Caki2 (cell line): ENCODE measurements at places on chromosomes 2 and 18. TPM values are rescaled to one million over a fixed set of nuclear protein-coding genes. Genes with fewer than 3 reads are reported as not detected.

The LINC00305 gene
- not detected in 2 replicates for total RNA-seq

The FAM98A gene
- 4.0 and 6.5 TPM in 2 replicates for total RNA-seq

The ACADL gene
- not detected in 2 replicates for total RNA-seq

The BMP10 gene
- total RNA-seq = not detected in 2 replicates

The CDH7 gene
- total RNA-seq = not detected in 2 replicates

The IL1B gene
- total RNA-seq = not detected in 2 replicates

The PROKR1 gene
- not detected in 2 replicates for total RNA-seq

The CCT4 gene
- 275 and 294 TPM in 2 replicates for total RNA-seq

The TUBA4B gene
- 0.10 TPM in 1 of 2 replicates, not detected in the other for total RNA-seq

The DSC3 gene
- total RNA-seq = not detected in 2 replicates

The REG1B gene
- total RNA-seq = not detected in 2 replicates

The TMEM247 gene
- total RNA-seq = not detected in 2 replicates

The WDR33 gene
- total RNA-seq = 23.8 and 30.9 TPM in 2 replicates

The MOGAT1 gene
- total RNA-seq = not detected in 2 replicates

The SLC39A10 gene
- 27.1 and 31.9 TPM in 2 replicates for total RNA-seq

The IL36B gene
- not detected in 2 replicates for total RNA-seq

The C2orf80 gene
- total RNA-seq = not detected in 2 replicates

The ANKRD30B gene
- total RNA-seq = not detected in 2 replicates

The AMMECR1L gene
- total RNA-seq = 6.3 and 9.8 TPM in 2 replicates
